IPS-NIHi11 (cell line): ENCODE measurements at places on chromosomes 12 and 14.

DNA sequence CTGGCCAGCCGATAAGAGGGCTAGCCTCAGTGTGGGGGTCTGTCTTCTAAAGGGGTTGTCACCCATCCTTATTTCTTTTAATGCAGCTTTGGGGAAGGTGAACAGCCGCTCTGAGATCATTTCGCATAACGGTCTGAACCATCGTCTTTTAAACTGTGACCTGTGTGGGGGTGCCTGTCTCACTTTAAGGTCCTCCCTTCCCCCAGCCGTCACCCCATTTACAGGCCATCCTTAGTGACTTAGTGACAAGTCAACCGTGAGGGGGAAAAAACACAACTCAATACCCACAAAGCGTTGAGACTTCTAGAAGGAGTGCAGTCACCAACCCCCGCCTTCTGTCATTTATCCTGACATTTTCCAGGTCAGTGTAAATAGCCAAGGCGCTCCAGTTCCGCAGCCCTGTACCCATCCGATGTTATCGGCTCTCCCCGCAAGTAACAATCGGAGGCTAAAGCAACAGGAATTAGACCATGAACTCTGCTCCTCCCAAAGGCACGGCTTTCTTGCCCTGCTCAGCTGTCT lies 505 bp upstream of the DENND5B start:
- DNase-seq = peak; percentile 12

DNA sequence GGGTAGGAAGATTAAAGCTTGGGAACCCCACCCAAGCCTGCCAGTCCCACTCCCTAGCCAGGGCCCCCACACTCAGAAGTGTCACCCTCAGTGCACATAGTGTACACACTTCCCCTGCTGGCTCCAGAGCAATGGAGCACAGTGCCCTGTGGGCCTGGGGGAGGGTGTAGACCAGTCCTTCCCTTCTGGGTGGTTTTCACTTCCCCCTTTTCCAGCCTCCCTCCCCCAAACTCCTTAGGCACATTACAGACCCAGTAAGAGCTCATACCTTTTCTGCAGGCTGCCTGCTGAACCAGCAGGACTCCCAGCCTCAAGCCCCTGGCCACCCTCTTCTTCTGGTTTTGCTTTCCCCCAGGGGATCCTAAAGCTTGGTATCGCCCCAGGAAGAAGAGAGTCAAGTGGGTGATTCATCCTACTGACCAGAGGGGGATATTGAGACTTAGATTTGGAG lies at the start of gene ZNF385A:
ZNF385A (minus strand) TSS at position 143 of the 451 bp plus-strand sequence. CDS start 219 bp downstream, outside the sequence.
- DNase-seq = no peak

DNA sequence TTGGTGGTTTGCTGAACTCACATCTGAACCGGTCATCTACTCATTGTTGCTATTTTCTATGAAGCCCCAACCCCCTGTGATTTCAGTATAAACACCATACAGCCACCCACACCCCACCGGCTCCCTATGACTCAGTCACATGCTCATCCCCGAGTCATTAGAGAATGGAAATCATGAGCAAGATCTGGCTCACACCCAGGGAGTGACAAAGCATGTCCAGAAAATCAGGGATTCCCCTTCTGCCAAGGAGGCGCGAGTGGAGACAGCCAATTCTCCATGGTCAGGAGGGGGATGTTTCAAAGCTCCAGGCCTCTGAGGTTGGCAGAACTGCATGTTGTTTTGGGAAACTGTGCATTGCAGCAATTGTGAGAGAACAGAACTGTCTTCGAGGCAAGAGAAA lies 657.5 kb upstream of the TBX3 start:
- DNase-seq = no peak

- no peak for DNase-seq
Observed at GRCh38 chr14:34750670-34751069, 36.3 kb upstream of the CFL2 start.

DNA sequence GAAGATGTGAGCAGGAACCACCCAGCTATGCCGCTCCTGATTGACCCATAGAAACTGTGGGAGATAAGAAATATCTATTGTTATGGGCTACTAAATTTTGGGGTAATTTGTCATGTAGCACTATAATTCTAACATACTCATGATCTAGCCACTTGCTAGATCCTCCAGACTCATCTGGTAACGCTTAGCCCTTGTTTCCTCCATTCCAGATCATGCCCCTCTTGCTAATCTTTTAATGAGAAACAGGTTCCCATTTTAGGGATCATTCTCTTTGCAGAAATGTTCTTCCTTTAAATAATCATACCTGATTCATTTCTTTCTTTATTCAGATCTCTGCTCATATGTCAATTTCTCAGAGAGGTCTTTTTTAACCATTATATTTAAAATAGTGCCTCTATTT lies 3.8 kb upstream of the ARHGDIB start:
- DNase-seq = no peak

DNA sequence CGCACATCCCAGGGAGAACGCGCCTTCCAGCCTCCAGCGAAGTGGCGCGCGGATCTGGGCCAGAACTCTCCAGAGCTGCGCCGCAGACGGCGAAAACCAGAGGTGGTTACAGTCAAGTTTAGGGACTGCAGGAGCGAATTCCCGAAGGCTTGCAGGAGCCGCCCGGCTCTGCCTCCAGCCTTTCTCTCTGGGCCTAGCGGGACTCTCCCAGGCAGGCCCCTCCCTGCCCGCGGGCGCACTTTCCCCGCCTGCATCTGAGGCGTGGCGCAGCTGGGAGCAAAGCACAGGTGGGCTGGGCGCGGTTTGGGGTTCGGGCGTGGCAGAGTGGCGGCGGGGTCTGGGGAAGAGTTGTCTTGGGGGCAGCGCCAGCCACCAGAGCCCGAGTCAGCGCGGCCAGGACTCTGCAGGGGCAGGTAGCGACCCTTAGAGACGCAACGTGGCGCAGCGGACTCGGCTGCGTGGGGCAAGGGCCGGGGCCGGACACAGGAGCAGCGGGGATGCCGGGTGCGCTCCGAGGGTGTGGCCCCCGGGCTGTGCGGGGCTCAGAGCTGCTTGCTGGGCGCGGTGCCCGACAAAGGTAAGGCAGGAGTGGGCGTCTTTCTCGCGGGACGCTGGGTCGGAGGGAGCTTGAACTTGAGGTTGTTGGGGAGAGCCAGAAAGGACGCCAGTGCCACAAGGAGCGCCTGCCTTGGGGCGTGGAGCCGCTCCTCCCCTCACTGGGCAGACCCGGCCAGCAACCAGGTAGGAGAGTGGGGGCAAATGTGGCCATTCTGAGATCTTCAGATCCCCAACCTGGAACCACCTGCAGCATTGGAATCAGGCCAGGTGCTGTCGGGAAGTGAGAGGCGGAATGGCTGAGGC lies 1126.0 kb downstream of the AACS start:
- DNase-seq = no peak

DNA sequence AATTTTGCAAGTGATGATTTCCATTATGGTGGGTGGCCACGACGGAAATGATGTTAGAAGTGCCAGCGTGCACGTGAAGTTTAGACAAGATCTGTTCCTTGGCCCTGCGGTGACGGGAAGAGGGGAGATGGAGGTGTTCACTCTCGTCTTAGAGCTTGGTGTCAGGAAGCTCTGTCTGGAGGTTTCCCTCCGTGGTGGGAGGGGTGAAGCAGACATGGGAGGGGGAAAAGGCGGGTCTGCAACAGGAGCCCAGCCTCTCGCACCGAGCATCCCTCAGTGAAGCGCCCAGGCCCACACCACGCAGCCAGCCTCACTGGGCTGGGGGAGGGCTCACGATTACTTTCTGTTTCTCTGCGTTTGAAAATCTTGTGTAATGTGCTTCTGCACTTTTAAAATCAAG lies 26.3 kb downstream of the EML1 start:
- DNase-seq = peak; percentile 58

GRCh38 chr12:6532051-6532926 lies 2.0 kb upstream of the GAPDH start:
- peak; percentile 62 for DNase-seq

- DNase-seq = no peak
Observed at GRCh38 chr12:110563702-110564470, 19.2 kb downstream of the PPTC7 start.

GRCh38 chr12:55554296-55554695 lies 4.9 kb downstream of the OR6C4 start:
- DNase-seq = no peak

DNA sequence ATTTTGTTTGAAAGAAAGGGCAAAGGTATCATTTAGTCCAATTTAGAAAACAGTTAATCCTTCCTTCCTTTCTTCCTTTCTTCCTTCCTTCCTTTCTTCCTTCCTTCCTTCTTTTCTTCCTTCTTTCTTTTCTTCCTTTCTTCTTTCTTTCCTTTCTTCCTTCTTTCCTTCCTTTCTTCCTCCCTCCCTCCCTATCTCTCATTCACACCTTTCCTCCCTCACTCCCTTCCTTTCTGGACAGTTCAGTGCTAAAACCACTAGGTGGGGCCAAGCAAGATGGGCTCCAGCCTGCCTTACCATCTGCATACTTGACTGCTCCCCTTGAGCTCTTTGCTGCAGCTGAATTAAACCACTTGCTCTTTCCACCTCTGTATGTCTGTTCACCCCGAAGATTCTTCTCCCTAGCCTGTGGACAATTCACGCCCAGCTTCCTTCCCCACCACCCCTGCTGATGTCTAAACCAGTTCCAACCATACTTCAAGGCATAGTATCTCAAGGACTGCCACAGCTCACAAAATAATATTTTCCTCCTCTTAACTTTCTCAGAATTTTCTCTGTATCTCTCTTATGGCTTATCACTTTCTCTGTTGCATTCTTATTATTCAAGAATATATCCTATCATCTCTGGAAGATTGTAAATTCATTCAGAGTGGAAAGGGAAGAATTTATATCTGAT lies 78.0 kb downstream of the DBX2 start:
- DNase-seq = peak; percentile 71
